ENCODE measurements at places on chromosomes 1 and 21. TPM values are rescaled to one million over a fixed set of nuclear protein-coding genes. Genes with fewer than 3 reads are reported as not detected.

DNA sequence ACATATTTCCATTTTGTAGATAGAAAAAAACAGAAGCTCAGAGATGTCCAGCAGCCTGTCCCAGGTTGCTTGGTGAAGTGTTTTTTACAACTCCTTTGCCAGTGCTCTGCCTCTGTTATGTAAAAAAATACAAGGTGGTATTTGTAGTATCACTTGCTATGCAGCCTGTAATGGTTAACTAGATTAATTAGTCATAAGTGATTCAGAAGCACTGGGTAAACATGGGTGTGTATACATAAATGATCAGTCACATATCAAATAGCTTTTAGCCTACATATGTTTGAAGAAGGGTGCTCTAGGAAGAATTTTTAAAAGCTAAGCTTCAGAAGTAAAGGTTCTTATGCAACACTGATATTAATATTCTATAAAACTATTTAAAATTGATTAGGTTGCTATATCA, 70.0 kb upstream of the MAGI3 start:
- DNase-seq = no peak
- H3K27me3 ChIP-seq = no peaks in the 10 kb centered on the region
- H3K27ac ChIP-seq = no peak overlapping the region
- H3K4me1 ChIP-seq = no peaks in the 10 kb centered on the region
- no peaks in the 10 kb centered on the region for H3K36me3 ChIP-seq

DNA sequence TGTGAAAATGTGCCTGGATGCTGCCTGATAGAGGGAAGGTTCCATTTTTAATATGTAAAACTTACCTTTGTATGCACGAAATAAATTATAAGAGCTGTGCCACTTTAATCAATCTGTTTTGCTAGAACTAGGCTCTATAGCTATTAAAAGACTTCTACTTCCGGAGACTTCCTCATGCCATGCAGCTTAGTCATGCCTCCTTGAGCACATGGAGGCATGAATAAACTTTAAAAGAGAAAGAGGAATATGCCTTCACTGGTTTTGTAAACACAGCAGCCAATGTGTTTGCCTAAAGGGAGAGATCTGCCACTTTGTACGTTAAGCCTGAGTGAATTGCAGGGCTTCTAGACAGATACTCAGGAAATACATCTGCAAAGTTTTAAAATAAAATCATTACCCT, 604.6 kb downstream of the LRRIQ3 start:
- H3K4me1 ChIP-seq = peaks cover 21% of the 10 kb centered on the region
- no peaks in the 10 kb centered on the region for H3K36me3 ChIP-seq
- H3K4me3 ChIP-seq = peak overlapping the region; percentile 34
- peak overlapping the region; percentile 84 for H3K27ac ChIP-seq
- H3K27me3 ChIP-seq = no peaks in the 10 kb centered on the region

CHAF1B gene
- 17.1 TPM for total RNA-seq

PKP1 gene
- 30.7 TPM for total RNA-seq

DNA sequence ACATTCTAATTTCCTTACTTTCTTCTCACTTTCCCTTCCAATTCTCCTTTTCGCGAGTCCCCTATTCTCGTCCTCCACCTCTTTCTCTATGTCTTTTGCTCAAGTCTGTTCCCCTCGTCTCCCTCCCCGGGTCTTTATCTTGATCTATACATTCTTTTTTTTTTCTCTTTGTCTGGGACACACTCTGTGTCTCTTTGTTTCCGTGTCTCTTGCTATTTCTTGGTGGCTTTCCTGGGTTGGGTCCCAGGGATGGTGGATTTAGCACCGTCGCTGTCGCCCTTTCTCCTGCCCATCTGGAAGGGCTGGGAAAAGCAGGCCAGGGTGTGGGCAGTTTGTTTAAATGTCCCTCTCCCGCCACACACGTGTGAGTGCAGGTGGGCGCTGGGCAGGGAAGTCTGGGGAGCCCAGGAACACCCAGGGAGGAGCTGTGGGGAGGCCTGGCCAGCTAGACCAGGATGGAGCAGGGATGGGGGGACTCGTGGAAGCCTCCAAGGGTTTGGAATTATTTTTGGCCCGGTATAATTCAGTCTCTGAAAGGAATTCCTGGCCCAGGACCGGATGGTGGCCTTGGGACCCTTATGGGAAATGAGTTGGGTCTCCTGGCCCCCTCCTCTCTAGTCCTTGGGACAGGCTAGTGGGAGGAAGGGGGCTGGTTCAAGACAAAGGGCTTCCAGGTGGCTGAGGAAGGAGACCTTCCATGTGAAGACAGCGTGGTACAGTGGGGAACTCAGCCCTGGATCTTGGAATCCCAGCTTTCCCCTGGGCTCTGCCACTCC, 9.5 kb upstream of the ID3 start:
- no peak for DNase-seq
- H3K27ac ChIP-seq = peak overlapping the region; percentile 96
- no peaks in the 10 kb centered on the region for H3K27me3 ChIP-seq
- peaks cover 49% of the 10 kb centered on the region for H3K4me1 ChIP-seq
- H3K36me3 ChIP-seq = no peaks in the 10 kb centered on the region

CA14 gene
- total RNA-seq = 42.9 TPM

KCNJ10 gene
- not detected for total RNA-seq

CD247 gene
- 0.58 TPM for total RNA-seq

GRCh38 chr21:42591170-42591869, 62.1 kb upstream of the PDE9A start:
- no peak overlapping the region for H3K4me3 ChIP-seq
- DNase-seq = no peak
- H3K27me3 ChIP-seq = peaks cover 12% of the 10 kb centered on the region
- no peaks in the 10 kb centered on the region for H3K36me3 ChIP-seq
- H3K27ac ChIP-seq = no peak overlapping the region

DNA sequence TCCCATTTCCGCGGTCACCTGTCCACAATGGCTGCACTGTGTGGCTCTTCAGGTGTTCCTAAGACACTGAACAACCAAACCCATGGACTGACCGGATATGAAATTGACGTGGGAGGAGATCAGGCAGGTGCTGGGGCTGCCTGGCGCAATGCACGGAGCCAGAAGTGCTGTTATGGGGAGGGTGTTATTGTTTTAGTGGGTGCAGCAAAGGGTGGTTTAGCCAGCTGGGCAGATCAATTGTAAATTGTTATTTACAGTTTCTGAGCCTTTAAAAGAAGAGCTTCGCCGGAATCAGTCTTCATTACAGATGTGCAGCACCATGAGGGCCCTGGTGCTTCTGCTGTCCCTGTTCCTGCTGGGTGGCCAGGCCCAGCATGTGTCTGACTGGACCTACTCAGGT, at the start of gene CA6:
TSS of gene CA6 (plus strand) at position 301 of the 400 bp plus-strand sequence. CDS start at position 320, 19 bp downstream.
- H3K4me3 ChIP-seq = no peak within 1 kb of the TSS
- peaks cover 16% of the 10 kb centered on the region for H3K4me1 ChIP-seq
- H3K27me3 ChIP-seq = no peaks in the 10 kb centered on the region
- peak within 1 kb of the TSS; percentile 31 for H3K27ac ChIP-seq

DNA sequence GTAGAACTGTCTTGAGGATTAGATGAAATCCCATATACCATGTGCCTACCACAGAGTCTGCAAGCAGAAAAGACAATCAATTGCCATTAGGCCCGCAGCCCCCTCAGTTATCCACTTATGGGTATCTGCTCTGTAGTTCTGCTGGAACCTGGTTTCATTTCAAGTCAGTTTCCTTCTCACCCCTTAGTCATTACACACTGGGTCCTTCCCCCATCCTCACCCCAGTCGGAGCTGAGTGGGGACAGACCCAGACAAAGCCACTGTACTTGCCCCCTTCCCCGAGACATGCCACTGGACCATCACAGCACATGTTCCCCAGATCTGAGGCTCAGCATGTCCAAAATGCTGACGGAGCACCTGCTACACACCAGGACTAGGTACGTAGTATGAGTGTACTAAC, 21.2 kb downstream of the PGLYRP3 start:
- no peak for DNase-seq
- no peaks in the 10 kb centered on the region for H3K36me3 ChIP-seq
- peaks cover 8% of the 10 kb centered on the region for H3K4me1 ChIP-seq
- peak overlapping the region; percentile 18 for H3K4me3 ChIP-seq
- H3K27ac ChIP-seq = peak overlapping the region; percentile 90

INTS11 gene
- total RNA-seq = 127 TPM

GRCh38 chr1:25054526-25055323, 124.6 kb upstream of the RUNX3 start:
- H3K4me1 ChIP-seq = peaks cover 7% of the 10 kb centered on the region
- H3K4me3 ChIP-seq = no peak overlapping the region
- H3K27me3 ChIP-seq = peaks cover 30% of the 10 kb centered on the region
- no peak for DNase-seq
- H3K36me3 ChIP-seq = no peaks in the 10 kb centered on the region

DNA sequence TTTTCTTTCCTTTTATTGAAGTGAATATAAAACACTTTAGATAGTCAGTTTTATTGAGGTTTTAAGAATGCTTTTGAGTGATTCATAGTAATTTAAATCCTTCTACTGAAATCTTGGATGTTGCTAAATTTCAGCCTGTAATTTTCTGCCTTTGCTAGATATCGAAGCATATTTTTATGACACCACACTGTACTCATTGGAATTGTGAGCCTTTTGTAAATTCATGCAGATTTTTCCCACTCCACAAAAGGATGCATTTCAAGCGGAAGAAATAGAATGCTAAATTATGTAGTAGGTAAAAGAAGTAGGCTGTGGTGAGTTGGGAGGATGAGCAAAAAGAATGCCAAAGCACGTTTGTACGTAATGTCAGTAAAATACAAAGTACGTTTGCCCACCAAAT, 13.8 kb downstream of the SNX7 start:
- DNase-seq = no peak
- no peak overlapping the region for H3K27ac ChIP-seq
- peaks cover 11% of the 10 kb centered on the region for H3K4me1 ChIP-seq
- H3K36me3 ChIP-seq = no peaks in the 10 kb centered on the region
- H3K4me3 ChIP-seq = no peak overlapping the region

OR2AK2 gene
- total RNA-seq = not detected

GRCh38 chr1:67953301-67953700, 97.1 kb downstream of the DIRAS3 start:
- no peak overlapping the region for H3K27ac ChIP-seq
- H3K4me3 ChIP-seq = no peak overlapping the region
- no peaks in the 10 kb centered on the region for H3K36me3 ChIP-seq
- DNase-seq = no peak
- H3K4me1 ChIP-seq = peaks cover 11% of the 10 kb centered on the region

FCGR3A gene
- not detected for total RNA-seq

DNA sequence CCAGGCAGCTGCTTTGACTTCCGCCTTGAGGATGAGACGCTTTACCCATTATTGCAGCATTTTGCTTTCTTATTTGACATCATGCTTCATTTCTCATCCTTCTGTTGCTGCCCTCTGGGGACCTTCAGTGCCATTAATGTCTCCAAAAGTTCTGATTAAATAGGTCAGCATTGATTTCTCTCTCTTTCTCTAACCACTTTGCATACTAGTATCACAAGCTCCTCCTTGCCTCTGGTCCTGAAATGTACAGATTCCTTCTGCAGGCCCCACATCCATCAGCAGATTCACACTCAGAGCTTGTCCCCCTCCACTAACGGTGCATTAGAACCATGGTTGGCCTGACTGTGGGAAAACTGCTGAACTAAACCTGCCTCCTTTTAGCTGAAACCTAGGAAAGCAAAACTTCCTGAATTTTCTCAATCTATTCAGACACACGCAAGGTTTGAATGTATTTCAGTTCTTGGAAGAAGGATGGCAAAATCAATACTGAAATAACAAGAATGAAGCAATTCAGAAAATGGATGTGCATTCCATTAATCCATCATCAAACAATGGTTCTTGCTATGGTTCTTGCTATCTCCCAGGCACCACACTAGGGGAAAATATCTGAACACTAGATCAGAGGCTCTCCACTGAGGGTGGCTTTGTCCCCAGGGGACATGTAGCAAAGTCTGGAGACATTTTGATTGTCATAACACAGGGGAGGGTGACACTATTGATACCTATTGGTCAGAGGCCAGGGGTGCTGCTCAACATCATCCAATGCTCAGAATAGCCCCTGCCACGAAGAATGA, 154.5 kb downstream of the PCP4 start:
- H3K4me1 ChIP-seq = no peaks in the 10 kb centered on the region
- H3K4me3 ChIP-seq = no peak overlapping the region
- no peaks in the 10 kb centered on the region for H3K36me3 ChIP-seq
- no peak overlapping the region for H3K27ac ChIP-seq
- H3K27me3 ChIP-seq = no peaks in the 10 kb centered on the region

DNA sequence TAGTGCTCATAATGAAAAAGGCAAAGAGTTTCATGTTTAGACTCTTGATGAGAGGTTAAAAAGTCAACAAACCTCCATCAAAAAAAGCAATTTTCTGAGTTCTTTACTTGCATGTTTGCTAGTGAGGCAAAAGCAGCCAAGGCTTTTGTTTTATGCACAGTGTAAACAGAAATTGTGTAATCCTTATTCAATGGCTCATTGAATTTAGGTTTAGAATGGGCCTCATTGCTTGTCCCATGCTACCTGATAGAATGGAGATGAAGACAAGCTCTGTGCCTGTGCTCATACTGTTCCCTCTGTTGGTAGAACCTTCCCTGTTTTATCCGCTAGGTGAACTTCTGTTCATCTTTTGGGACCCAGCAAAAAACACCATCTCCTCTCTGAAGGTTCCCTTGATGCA, 10.0 kb upstream of the LRRC8D start:
- H3K27me3 ChIP-seq = no peaks in the 10 kb centered on the region
- DNase-seq = no peak
- no peak overlapping the region for H3K27ac ChIP-seq
- H3K36me3 ChIP-seq = no peaks in the 10 kb centered on the region
- no peak overlapping the region for H3K4me3 ChIP-seq

- no peak for DNase-seq
- peaks cover 3% of the 10 kb centered on the region for H3K27me3 ChIP-seq
- H3K27ac ChIP-seq = no peak overlapping the region
- no peak overlapping the region for H3K4me3 ChIP-seq
- no peaks in the 10 kb centered on the region for H3K4me1 ChIP-seq
Observed at GRCh38 chr21:25428537-25428936, 178.7 kb downstream of the MRPL39 start.

- no peak overlapping the region for H3K27ac ChIP-seq
- H3K36me3 ChIP-seq = no peaks in the 10 kb centered on the region
- peaks cover 45% of the 10 kb centered on the region for H3K27me3 ChIP-seq
- no peak for DNase-seq
- no peak overlapping the region for H3K4me3 ChIP-seq
Observed at GRCh38 chr1:180218806-180219765, 11.0 kb upstream of the LHX4 start.

GRCh38 chr1:172723251-172723650, 64.3 kb downstream of the FASLG start:
- no peaks in the 10 kb centered on the region for H3K36me3 ChIP-seq
- H3K4me1 ChIP-seq = peaks cover 21% of the 10 kb centered on the region
- H3K4me3 ChIP-seq = no peak overlapping the region
- H3K27ac ChIP-seq = no peak overlapping the region
- no peaks in the 10 kb centered on the region for H3K27me3 ChIP-seq

HSPA13 gene
- total RNA-seq = 17.5 TPM

GRCh38 chr1:225280563-225280962, 147.3 kb downstream of the LBR start:
- H3K4me3 ChIP-seq = no peak overlapping the region
- no peak overlapping the region for H3K27ac ChIP-seq
- no peaks in the 10 kb centered on the region for H3K36me3 ChIP-seq
- DNase-seq = no peak
- H3K27me3 ChIP-seq = no peaks in the 10 kb centered on the region

DNA sequence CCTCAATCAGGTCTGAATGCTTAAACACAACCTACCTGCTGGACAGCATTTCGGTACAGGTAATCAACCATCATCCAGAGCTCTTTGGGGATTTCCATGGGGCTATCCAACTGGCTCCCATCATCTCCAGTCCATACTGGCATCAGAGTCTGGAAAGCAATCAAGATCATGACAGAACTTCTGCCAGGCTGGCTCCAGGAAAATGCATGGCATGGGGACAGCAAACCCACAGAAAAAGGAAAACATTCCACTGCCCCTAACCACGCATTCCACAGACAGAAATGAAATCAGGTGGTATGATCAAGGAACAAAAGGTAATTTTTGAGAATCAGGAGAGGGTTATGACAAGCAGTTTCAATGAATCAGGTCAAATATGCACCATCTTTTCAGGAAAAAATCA, 9.1 kb upstream of the MTF1 start:
- H3K27ac ChIP-seq = no peak overlapping the region
- no peaks in the 10 kb centered on the region for H3K27me3 ChIP-seq
- no peaks in the 10 kb centered on the region for H3K4me1 ChIP-seq

POLR3GL gene
- 8.5 TPM for total RNA-seq

BEST4 gene
- total RNA-seq = 0.99 TPM
